Lung (tissue), 17 donors: ENCODE measurements at places on chromosomes 6 and 20.

DNA sequence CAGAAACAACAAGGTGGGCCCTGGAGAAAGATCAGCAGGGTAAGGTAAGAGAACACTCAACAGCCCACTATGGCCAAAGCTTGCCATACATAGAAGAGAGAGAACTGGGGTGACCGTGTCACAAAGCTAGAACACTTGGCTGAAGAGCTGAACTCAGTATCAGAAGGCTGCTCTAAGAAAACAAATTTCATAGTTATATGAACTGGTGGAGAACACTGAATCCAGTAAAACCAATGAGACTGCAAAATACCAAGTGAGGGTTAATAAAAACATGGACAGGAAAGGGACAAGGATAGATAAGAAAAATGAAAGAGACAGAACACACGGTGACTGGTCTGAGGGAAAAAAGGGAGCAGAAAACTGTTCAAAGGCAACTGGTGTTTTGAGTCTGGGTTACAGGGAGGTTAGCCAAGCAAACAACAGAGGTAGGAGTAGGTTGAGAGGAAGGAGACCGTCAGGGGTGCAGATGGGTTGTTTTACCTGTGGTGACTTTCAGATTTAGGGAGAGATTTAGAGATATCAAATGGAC lies 56.5 kb downstream of the GMDS start:
- no peak for DNase-seq

- DNase-seq = no peak
Measured at GRCh38 chr6:80922916-80923455, 816.5 kb downstream of the BCKDHB start.

DNA sequence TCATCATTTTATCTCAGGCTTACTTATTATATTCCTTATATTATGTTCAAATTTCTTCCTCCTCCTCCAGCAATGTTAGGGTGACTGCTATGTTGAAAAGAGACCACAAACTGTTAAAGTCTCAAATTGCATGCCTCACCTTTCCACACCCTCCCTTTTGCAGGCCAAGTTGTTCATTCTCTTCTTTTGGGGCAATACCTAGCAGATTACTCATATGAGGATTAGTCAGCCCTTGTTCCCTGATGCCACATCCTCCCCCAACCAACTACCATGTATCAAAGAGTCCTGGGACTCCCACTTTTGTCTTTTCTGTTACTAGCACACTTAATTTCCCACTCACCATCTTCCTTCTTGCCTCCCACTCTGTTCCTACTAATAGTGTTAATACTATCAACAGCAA lies 434.7 kb downstream of the BCKDHB start:
- no peak for DNase-seq

DNA sequence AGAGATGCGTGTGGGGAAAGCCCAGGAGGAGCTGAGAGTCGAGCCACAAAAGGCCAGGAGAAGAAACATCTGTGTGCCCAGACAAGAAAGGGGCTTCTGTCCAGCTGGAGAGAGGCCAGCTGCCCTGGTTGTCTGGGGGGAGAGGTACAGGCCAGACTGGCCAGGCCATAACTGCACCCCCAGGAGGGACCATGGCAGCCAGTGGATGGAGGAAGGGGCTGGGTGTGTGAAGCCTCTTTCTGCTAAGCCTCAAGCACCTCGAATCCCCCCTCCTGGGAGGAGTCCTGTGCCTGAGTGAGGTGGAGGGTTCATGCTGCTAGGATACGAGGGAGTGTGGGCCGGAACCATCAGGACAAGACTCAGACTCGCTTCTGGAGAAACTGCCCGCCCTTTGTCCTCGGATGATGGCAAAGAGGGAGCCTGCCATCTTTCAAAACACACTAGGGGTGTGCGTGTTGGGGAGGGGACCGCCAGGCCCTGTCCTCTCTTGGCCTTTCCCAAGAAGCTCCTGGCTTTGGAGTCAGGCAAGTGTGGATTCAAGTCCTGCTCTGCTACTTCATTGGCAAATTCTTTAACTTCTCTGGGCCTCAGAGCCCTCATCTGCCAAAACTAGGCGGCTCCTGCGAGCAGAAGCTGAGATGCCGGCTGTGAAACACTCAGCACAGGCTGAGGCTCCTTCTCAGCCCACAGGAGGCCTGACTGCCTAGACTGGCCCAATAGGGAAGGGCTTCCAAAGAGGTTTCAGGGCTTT lies 90.3 kb downstream of the ASXL1 start:
- no peak for DNase-seq

- DNase-seq = no peak
Measured at GRCh38 chr6:97207383-97207782, 75.6 kb downstream of the MMS22L start.

GRCh38 chr6:134398453-134398852 lies 80.5 kb upstream of the SGK1 start:
- DNase-seq = no peak

GRCh38 chr6:39610221-39610620 lies 115.0 kb downstream of the KIF6 start:
- DNase-seq = no peak
